Mesothelial cell of epicardium (in vitro differentiated cells): ENCODE measurements at places on chromosomes 5 and 9. TPM values are rescaled to one million over a fixed set of nuclear protein-coding genes. Genes with fewer than 3 reads are reported as not detected.
A peak's percentile ranks its signal among the peaks of the same experiment; 100 is the strongest.

ZDHHC11B gene
- 0.69 to 0.90 TPM (median 0.74 TPM) in 3 replicates for total RNA-seq

ADAMTS16 gene
- total RNA-seq, result 23.7 to 27.6 TPM (median 24.3 TPM) in 3 replicates

PCDHA9 gene
- 3.1 to 4.0 TPM (median 3.4 TPM) in 3 replicates for total RNA-seq

KIF4B gene
- 0.07 to 0.11 TPM in 2 of 3 replicates, not detected in the other for total RNA-seq

DNA sequence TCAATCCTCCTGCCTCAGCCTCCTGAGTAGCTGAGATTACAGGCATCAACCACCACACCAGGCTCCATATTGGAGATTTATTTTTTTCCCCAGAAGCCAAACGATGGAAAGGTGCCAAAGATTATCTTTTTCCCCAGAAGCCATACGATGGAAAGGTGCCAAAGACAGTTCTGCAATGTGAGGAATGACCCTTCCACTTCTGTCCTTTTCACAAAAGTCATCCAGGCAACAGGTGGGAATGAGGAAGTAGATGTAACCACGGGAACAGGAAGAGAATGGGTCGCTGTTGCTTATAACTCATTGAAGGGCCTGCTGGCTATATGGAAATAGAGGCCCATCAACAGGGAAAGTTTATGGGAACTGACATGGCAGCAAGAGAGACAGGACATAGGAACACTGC is 233.7 kb upstream of the MSX2 start:
- H3K27ac ChIP-seq, result no peak overlapping the region
- H3K27me3 ChIP-seq, result no peaks in the 10 kb centered on the region
- H3K4me3 ChIP-seq, result no peak overlapping the region
- no peak for DNase-seq
- H3K4me1 ChIP-seq, result peaks cover 13% of the 10 kb centered on the region

DNA sequence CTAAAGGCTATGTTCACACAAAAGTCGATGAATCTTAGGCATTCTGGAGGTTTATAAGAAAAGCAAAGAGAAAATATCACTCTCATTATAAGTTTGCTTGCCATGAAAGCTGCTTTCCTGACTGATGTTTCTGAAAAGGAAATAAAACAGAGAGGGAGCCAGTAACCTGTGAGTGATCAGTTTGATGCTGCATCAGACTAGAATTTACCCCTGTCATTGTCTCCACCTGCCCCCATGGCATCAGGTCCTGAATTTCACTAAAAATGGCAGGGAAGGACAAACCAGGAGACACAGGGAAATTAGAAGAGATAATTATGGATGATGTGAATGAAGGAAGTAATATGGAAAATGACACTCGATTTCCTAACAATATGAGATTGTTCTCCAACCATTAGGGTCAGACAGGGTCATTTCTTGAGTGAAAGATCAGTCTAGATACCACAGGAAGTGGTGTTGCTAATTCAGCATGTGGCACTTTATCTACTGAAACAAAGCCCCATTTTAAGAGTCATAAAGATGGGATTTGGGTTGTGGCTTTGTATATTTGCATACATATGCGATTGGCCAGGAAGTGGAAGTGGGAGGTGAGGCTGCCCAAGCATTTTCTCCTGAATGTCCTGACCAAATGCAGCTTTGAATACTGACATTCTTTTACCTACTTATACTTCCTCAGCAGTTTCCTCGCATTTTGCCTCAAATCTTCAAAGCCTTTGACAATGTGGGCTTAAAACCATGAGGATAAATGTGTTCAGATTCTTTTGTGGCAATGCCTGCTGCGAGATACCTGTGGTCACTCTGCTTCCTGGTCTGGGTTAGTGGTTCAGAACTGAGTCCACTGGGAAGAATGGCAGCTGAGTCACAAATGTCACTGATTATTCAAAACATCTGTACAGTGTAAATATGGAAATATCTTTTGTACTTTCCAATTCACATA is 29.7 kb downstream of the MEGF10 start:
- no peaks in the 10 kb centered on the region for H3K36me3 ChIP-seq
- no peak overlapping the region for H3K4me3 ChIP-seq
- DNase-seq, result no peak

- no peak overlapping the region for H3K4me3 ChIP-seq
- H3K27me3 ChIP-seq, result no peaks in the 10 kb centered on the region
- peaks cover 26% of the 10 kb centered on the region for H3K4me1 ChIP-seq
Observed at GRCh38 chr5:128426090-128426534, 111.9 kb downstream of the FBN2 start.

- H3K4me3 ChIP-seq, result no peak overlapping the region
- DNase-seq, result no peak
- H3K27me3 ChIP-seq, result no peaks in the 10 kb centered on the region
- no peak overlapping the region for H3K27ac ChIP-seq
Observed at GRCh38 chr5:109278141-109278540, 131.6 kb downstream of the PJA2 start.

DNA sequence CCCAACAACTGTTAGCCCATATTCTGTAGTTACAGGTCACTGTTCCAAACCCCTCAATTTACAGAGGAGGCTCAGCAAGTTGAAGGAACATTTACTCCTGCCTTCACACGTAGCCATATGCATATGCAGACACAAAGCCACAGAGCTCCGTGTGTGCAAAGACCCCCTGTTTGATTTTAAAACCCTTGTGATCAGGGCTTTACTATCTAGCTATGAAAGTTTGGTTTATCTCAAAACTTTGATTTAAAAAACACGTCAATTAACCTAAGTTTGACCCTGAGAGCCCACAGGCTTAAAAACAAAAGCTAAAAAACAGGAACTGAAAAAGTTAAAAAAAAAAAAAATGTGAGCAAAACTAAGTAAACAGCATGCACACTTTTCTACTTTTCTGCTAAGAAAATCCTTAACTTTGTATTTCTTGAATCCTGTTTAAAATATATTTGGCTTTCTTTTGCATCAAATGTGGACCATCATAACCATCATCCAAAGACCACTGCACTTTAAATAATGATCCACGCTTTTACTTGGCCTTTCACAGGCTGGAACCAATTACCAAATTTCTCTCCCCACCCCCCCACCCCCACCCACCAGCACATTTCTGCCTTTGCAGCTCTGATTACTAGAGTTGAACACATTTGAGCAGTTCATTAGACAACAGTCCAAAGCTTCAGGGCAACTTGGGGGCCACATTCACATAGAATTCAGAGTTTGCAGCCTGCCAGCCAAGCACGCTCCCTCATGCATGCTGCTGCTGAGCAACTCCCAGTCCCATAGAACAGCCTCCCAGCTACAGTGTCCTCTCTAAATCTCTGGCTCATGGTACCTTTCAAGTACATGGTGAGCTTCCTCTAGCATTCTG is 128.8 kb upstream of the MAP3K1 start:
- H3K27ac ChIP-seq, result no peak overlapping the region
- H3K36me3 ChIP-seq, result no peaks in the 10 kb centered on the region
- DNase-seq, result no peak
- H3K27me3 ChIP-seq, result no peaks in the 10 kb centered on the region
- H3K4me1 ChIP-seq, result peaks cover 29% of the 10 kb centered on the region
- H3K4me3 ChIP-seq, result no peak overlapping the region

GRCh38 chr9:70479880-70480291 is 65.4 kb upstream of the KLF9 start:
- H3K4me3 ChIP-seq, result peak overlapping the region; percentile 37
- H3K27ac ChIP-seq, result peak overlapping the region; percentile 95
- DNase-seq, result no peak
- H3K27me3 ChIP-seq, result no peaks in the 10 kb centered on the region

GRCh38 chr9:19154135-19154612 is 26.9 kb upstream of the PLIN2 start:
- H3K4me3 ChIP-seq, result no peak overlapping the region
- H3K27me3 ChIP-seq, result no peaks in the 10 kb centered on the region
- peaks cover 4% of the 10 kb centered on the region for H3K4me1 ChIP-seq
- peaks cover 2% of the 10 kb centered on the region for H3K36me3 ChIP-seq
- no peak overlapping the region for H3K27ac ChIP-seq

GRCh38 chr9:77521091-77521490 is 127.0 kb downstream of the GNA14 start:
- H3K36me3 ChIP-seq, result no peaks in the 10 kb centered on the region
- no peak overlapping the region for H3K4me3 ChIP-seq
- H3K27me3 ChIP-seq, result no peaks in the 10 kb centered on the region
- H3K4me1 ChIP-seq, result peaks cover 22% of the 10 kb centered on the region
- no peak for DNase-seq

GRCh38 chr5:168530621-168531150 is 1.6 kb downstream of the FBLL1 start:
- H3K4me3 ChIP-seq, result peak overlapping the region; percentile 63
- H3K27me3 ChIP-seq, result peaks cover 54% of the 10 kb centered on the region
- H3K27ac ChIP-seq, result no peak overlapping the region

- no peaks in the 10 kb centered on the region for H3K4me1 ChIP-seq
- peaks cover 12% of the 10 kb centered on the region for H3K36me3 ChIP-seq
- DNase-seq, result no peak
- no peaks in the 10 kb centered on the region for H3K27me3 ChIP-seq
- no peak overlapping the region for H3K4me3 ChIP-seq
Observed at GRCh38 chr9:99011161-99011709, 67.5 kb downstream of the COL15A1 start.

- peaks cover 12% of the 10 kb centered on the region for H3K36me3 ChIP-seq
- H3K4me3 ChIP-seq, result peak within 1 kb of the TSS; percentile 95
- H3K27ac ChIP-seq, result peak within 1 kb of the TSS; percentile 100
- peaks cover 52% of the 10 kb centered on the region for H3K4me1 ChIP-seq
- no peak for DNase-seq
Observed at GRCh38 chr9:112380102-112380824, at the start of gene HSDL2. TSS of gene HSDL2 (plus strand) at chr9:112380108. CDS start at chr9:112380164, 56 bp downstream.

GRCh38 chr5:5418764-5419163 is 3.7 kb upstream of the ICE1 start:
- no peak overlapping the region for H3K27ac ChIP-seq
- H3K36me3 ChIP-seq, result no peaks in the 10 kb centered on the region
- H3K4me1 ChIP-seq, result peaks cover 29% of the 10 kb centered on the region
- no peak for DNase-seq

DNA sequence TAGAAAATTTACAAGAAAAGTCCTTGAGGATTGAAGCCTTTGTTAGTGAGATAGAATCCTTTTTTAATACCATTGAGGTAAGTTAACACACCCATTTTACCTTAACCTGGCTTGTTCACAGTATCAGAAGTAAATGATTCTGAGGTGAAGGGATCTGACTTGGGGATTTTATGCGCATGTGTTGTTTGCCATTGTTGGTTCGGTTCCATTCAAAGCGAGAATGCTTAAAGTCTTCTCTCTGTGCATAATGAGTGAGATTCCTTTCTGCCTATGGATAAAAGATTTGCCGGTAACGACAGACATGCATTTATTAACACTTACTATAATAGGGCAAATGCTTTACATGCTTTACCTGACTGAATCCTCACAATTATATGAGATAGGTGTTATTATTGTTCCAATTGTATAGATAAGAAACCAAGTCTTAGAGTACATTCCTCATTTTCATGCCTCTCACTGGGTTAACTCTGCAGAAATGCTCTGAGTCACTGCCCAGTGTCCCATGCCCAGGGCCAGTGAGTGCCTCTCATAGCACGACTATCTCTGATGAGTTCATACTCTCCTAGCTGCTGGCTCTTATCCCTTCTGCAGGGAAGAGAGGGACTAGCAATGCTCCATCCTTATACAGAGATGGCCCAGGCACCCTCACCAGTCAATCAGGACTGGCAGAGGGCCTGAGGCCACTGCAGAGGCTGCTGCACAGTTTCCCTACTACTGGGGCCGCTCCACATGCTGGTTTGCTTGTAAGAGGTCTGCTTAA is 54.4 kb downstream of the CMYA5 start:
- H3K27ac ChIP-seq, result no peak overlapping the region
- no peak overlapping the region for H3K4me3 ChIP-seq
- peaks cover 1% of the 10 kb centered on the region for H3K27me3 ChIP-seq
- DNase-seq, result no peak
- H3K36me3 ChIP-seq, result no peaks in the 10 kb centered on the region

DNA sequence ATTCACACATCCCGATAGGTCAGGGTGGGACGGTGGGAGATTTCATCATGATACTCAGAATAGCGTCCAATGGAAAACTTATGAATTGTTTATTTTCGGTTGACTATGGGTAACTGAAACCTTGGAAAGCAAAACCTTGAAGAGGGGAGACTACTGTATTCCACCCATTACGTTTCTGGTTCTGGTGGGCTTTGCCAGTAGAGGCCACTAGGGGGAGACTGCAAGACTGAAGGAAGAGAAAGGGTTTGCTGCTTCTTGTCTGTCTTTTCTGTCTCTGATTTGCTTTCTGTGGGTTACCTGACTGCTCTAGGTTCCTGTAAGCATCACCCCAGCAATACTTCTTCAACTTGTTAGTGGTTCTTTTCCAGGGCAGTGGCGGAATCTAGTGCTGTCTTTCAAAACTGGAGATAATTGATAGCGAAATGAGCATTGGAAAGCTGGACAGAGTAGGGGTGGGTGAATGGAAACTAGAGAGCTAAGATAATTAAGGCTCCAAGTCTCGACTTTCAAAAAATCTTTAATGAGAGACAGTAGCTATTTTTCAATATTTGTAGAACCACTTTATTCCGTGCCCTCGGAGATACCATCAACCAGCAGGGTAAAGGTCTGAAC is 27.0 kb downstream of the GRIN3A start:
- peaks cover 5% of the 10 kb centered on the region for H3K4me1 ChIP-seq
- H3K27me3 ChIP-seq, result peaks cover 31% of the 10 kb centered on the region
- no peaks in the 10 kb centered on the region for H3K36me3 ChIP-seq
- no peak overlapping the region for H3K4me3 ChIP-seq
- H3K27ac ChIP-seq, result no peak overlapping the region

- no peak overlapping the region for H3K4me3 ChIP-seq
- peaks cover 24% of the 10 kb centered on the region for H3K4me1 ChIP-seq
- H3K27ac ChIP-seq, result no peak overlapping the region
- H3K27me3 ChIP-seq, result no peaks in the 10 kb centered on the region
Observed at GRCh38 chr9:8655071-8655470, 855.5 kb upstream of the DMAC1 start.
